ENCODE measurements at places on chromosomes 3 and 15.

DNA sequence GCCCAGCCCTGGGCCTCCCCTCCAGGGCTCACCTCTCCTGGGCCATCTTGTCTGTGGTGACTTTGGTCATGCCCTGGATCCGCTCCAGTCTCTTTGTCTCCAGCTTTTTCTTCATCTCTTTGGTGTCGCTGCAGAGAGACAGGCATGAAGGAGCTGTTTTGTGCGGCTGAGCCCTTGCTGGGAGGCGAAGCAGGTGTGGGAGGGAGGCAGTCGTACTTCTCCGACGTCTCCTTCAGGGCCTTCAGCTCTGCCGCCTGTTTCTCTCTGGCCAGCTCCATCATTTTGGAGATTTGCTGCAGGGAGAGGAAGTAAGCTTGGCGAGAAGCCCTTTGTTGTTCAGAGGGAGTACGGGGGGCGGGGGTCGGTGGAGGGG is 7.7 kb upstream of the ANKRD63 start:
- no peak for DNase-seq

DNA sequence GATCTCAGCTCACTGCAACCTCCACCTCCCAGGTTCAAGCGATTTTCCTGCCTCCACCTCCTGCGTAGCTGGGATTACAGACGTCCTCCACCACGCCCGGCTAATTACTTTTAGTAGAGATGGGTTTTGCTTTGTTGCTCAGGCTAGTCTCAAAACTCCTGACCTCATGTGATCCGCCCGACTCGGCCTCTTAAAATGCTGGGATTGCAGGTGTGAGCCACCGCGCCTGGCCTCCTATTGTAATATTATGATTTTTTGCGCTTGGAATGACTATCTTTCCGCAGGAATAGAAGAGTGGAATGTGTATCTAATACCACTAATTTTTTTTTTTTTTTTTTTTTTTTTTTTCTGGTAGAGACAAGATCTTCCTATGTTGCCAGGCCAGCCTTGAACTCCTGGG is 1.8 kb downstream of the ARL8B start:
- DNase-seq = no peak

- DNase-seq = no peak
Observed at GRCh38 chr3:108001457-108001856, 89.4 kb downstream of the CD47 start.

GRCh38 chr3:190709351-190709773 is 153.1 kb downstream of the GMNC start:
- no peak for DNase-seq

DNA sequence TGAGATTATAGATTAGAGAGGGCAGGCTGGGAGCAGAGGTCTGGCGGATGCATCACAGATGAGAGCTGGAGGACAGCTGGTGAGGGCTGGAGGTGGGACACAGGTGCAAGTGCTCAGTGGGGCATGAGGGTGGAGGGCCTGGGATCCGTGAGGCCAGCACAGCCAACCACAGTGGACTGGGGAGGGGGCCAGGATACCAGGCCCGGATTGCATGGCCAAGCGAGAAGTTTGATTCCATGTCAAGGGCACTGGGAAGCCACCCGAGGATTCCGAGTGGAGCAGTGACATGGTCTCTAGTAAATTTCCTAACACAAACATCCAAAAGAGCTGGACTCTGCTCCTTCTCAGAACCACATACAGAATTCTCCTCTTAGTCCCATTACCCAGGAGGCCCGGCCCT is 44.0 kb upstream of the SLC41A3 start:
- no peak for DNase-seq

DNA sequence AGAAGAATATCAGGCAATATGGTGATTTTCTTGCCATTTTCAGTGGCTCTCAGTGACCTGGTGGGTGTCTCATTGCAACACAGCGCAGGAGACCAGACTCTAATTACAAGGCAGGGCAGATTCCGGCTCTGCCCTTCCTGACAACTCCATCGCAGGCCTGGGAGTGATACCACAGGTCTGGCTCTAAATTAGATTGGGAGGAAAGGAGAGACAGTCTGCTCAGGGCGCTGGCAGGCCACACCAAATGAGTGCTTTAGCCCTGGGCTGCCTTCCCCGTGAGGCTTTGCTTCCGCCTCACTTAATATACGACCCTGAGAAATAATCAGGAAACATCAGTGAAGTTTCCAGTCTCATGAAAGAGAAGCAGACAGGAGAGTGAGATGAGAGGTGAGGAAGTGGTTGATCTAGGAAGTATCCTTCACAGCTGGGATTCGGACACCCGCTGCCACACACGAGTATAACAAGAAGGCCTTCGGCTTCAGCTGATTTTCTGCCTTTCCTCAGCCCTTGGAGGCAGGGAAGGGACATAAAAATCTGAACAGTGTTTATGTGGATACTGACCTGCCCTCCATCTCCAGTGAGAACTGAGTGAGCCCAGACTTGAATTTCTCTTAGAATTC is 73.7 kb upstream of the PROK2 start:
- DNase-seq = no peak

DNA sequence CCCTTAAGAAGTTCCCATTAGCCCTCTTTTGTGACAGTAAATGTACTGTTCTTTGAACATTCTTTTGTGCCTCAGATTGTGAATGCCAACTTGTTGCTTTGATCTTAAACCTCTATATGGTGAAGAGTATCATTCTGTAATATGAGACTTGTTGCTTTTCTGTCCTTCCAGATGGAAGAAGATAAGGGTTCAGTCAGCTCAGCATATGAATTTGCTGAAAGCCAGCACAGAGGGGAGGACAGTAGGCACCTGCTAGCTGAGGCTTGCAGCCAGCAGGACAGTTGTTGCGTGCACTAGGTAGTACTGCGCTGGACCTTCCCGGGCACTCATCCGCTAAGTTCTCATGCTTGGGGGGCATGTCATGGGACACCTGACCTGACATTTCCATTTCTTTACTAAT is 74.7 kb downstream of the DCUN1D1 start:
- no peak for DNase-seq

GRCh38 chr3:42999212-42999611 is 20.1 kb downstream of the GASK1A start:
- no peak for DNase-seq

- peak; percentile 80 for DNase-seq
Observed at GRCh38 chr3:159260049-159260662, 458.3 kb downstream of the MFSD1 start.

- DNase-seq = peak; percentile 38
Observed at GRCh38 chr3:135970506-135971116, 5.1 kb downstream of the PPP2R3A start.

DNA sequence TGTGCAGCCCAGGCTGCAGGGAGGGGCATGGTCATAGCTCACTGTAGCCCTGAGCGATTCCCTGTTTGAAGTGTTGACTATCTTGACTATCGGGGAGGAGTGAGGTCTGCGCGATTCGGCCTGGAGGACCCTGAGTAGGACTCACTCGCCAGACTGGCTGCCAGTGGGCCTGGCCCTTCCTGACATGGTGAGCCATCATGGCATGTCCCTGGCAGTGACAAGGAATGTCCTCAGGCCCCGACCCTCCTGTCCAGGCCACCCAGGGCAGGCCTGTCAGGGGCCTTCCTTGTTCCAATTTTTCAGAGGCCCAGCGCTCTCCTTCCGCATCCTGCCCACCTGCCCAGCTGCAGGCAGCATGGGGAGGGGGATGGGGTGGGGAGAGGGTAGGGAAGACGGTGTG is 5.2 kb upstream of the OCA2 start:
- no peak for DNase-seq

- DNase-seq = no peak
Observed at GRCh38 chr3:156455839-156456238, 99.1 kb downstream of the SSR3 start.

- no peak for DNase-seq
Observed at GRCh38 chr3:4817128-4817527, 162.1 kb upstream of the BHLHE40 start.

DNA sequence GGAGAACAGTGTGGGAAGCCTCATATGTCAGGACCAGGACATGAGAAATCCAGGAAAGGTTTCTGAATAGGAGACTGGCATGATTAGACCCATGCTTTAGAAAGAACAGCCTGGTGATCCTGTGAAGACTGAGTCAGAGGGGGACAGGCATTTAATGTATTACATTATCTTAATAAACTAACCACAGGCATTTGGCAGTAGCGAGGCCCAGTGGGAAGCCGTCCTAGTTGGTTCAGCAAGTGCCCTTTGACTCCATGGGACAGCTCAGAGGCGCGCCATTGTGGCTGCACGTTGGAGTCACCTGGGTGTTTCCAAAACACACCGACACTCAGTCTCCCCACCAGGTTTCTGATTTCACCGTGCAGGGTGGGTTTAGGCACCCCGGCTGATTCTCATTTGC is 90.5 kb upstream of the DGKG start:
- no peak for DNase-seq

GRCh38 chr15:41992151-41992802 is 19.9 kb upstream of the EHD4 start:
- DNase-seq = no peak

- DNase-seq = no peak
Observed at GRCh38 chr3:52182196-52182595, 15.8 kb upstream of the ALAS1 start.

GRCh38 chr3:196518966-196519717 is 4.0 kb upstream of the SMCO1 start:
- peak; percentile 60 for DNase-seq

GRCh38 chr3:71621825-71622537 is 38.5 kb upstream of the FOXP1 start:
- DNase-seq = no peak

- no peak for DNase-seq
Observed at GRCh38 chr3:180548050-180548449, 53.9 kb upstream of the TTC14 start.

DNA sequence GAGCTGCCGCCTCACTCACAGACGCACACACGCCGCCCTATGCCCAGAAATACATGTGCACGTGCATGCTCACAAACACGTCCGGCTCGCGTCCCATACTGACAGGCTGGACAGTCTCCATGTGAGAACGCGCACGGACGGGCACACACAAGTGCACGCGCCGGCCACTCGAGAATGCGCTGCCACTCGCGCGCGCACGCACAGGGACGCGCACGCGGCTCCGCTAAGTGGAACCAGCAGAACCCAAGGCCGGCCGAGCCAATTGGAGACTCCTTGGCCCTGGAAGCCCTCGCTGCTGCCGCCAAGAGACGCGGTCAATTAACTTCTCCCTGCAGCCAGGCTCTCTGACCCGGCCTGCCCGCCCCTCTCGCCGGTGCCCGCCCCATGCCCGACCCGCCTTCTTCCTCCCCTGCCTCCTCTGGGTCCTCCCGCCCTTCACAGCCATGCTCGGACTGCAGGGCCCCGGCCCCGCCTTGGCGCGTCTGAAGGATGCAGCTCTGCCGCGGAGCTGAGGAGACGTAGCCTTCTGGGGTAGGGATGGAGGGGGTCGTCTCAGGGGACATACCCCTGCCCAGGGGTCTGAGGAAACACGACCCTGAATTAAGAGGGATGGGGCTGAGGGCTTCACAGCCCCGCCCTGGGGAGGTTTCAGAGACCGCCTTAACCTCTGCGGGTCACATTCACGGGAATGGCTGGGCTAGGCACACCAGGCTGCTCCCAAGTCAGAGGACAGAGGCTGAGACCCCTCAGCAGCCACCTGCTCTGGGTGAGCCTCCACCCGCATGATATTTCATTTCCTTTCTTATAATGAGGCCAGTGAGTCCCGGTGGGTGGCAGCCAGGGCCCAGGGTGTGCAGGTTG is 15.0 kb downstream of the PTH1R start:
- peak; percentile 56 for DNase-seq

DNA sequence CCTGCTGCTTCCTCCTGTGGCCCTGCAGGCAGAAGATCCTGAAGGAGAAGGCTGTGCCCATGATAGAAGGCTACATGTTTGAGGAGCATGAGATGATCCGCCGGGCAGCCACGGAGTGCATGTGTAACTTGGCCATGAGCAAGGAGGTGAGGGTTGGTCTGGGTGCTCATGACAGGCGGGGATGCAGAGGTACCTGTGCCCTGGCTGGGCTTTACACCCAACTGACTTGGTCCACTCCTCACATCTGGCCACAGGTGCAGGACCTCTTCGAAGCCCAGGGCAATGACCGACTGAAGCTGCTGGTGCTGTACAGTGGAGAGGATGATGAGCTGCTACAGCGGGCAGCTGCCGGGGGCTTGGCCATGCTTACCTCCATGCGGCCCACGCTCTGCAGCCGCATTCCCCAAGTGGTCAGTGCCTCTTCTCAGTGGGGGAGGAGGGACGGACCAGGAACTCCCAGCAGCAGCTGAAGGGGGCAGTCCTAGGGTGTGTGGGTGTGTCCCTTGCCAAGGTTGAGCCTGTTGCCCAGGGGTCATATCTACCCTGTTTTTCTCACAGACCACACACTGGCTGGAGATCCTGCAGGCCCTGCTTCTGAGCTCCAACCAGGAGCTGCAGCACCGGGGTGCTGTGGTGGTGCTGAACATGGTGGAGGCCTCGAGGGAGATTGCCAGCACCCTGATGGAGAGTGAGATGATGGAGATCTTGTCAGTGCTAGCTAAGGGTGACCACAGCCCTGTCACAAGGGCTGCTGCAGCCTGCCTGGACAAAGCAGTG is 1.6 kb upstream of the RCCD1 start:
- no peak for DNase-seq

- no peak for DNase-seq
Observed at GRCh38 chr15:60001610-60002527, 2.2 kb upstream of the FOXB1 start.

DNA sequence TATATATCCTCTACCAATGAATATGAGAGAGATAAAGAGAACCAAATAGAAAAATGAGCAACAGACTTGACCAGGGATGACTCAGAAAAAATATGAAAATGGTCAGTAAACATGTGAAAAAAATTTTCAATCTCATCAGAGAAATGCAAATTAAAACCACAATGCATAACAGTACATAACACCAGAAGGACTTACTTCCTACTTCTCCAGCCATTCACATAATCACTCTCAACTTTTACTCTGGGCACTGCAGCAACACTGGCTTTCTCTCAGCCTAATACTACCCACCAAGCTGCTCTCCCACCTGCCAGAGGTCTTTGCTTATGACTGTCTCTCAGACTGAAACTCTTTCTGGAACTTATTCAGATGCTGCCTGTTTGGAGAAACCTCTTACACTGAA is 49.4 kb downstream of the DPH6 start:
- DNase-seq = no peak

DNA sequence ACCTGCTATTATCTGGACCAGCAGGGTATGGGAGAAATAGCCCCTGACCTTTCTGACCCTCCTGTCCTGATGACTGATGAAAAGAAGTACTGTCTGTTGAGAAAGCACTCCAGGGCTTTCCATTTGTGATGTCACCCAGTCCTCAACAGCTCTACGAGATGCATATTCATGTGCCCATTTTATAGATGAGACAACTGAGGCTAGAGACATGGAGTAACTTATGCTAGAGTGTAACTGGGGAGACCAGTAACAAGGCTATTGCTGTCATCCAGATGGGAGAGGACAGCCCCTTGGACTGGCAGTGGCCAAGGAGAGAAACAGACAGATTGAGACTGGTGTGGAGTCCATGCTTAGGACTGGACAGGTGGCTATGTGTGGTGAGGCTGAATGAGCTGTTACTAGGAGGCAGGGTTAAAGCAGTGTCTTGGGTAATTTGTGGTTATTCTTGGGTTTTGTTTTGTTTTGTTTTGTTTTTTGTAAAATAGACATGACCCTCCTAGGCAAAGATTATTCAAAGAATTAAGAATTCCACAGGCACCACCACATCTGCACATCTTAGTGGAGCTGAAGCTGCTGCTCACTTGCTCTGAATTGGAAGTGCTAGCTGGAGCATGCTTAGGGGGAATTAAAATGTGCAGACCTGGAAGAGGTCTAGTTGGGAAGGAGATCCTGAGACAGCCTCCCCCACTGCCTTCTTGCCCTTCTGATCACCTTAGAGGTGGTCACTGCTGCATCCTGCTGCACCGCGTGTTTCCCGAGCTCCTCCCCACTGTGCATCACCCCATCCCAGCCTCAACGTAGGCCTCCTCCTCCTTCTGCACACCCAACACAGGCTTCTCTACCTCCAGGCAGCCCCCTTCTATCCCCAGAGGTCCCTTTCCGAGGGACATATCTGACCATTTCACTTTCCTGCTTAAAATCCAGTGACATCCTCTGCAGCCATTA is 8.4 kb downstream of the HRH1 start:
- no peak for DNase-seq
